ENCODE measurements at places on chromosomes 2 and 18.

- DNase-seq = no peak
These were observed 244.2 kb upstream of the BOD1L2 start for GRCh38 chr18:56902653-56903052.

GRCh38 chr2:100641125-100641435 is 78.3 kb downstream of the PDCL3 start:
- DNase-seq = no peak

GRCh38 chr2:68416081-68416675 is 50.9 kb downstream of the FBXO48 start:
- no peak for DNase-seq

GRCh38 chr18:46728219-46728930 is 28.5 kb downstream of the ST8SIA5 start:
- no peak for DNase-seq

GRCh38 chr2:163733301-163733938 is 2.4 kb downstream of the FIGN start:
- no peak for DNase-seq

GRCh38 chr18:47461977-47462376 is 210.5 kb upstream of the SKOR2 start:
- DNase-seq = no peak

- DNase-seq = peak; percentile 93
These were observed 154.9 kb upstream of the SMIM21 start for GRCh38 chr18:75582406-75582821.

DNA sequence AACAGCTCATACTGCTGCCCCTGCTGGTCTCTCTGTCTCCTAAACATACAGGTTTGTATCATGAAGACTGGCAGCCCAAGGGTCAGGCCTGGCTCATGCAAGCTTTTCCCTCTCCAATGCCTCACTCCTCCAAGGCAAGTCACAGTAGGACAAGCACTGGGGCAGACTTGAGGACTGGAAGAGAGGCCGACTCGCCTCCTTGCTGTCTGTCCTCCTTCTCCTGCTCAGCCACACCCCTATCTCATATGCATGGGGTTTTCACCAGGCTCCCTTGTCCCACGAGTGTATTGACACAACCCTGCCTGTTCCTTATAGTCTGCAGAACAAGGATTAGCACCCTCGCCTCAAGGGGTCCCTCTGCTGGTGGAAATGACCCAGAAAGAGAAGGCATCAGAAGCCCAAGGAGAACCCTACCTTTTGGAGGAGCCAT is 223.7 kb downstream of the SOX11 start:
- DNase-seq = peak; percentile 70

DNA sequence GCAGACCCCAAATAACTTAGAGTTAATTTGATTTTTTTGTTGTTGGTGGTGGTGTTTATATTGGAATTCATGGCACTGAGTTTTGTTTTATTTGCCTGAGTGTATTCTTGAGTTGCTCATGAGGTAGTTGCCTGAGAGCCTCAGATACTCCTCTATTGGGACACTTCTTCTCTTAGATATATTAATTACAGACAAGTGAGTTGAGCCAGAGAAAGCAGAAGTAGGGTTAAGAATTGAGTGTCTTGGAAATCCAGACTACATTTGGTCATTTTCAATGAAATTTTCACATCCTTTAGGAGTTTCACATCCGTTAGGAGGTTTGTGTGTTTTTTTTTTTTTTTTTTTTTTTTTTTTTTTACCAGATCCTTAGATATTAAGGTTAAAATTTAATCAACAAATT is 29.0 kb downstream of the FMNL2 start:
- no peak for DNase-seq

GRCh38 chr2:147792966-147793617 is 51.7 kb upstream of the ACVR2A start:
- DNase-seq = peak; percentile 81

- DNase-seq = no peak
These were observed 183.0 kb downstream of the AFF3 start for GRCh38 chr2:99959261-99960014.

DNA sequence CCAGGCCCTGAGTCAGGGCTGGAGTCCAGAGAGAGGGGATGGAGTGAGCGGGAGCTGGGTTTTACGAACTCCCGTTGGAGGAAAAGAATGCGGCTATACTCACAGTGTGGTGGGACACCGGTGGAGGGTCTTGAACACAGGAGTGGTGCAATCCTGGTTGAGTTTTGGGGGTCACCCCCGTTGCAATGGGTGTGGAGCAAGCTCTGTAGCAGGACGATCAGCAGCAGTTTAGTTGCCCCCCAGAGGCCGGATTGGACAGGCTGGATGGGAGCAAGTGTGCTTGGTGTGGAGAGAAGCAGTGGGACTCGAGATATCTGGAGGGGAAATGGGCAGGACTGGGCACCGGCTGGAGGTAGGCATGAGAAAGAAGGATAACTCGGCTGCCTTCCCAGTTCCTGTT is 72.3 kb upstream of the TWIST2 start:
- DNase-seq = no peak

DNA sequence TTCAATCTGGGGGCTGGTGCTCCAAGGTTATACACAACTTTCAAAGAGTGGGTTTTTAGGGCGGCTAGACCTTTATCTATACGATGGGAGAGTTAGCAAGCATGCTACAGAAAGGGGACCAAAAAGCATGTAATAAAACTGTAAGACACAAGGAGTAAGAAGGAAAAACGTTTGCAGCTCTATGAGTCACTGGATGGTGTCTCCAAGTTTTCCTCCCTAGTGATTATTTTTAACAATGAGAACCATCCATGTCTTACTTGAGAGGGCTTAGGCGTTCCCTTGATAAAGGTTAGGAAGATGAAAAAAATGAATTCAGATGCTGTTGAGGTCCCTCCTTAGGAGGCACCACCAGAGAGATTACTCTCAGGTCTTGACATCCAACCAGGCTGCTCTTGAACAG is 75.9 kb downstream of the HRH4 start:
- DNase-seq = no peak

GRCh38 chr2:240858871-240859270 is 9.8 kb upstream of the AGXT start:
- DNase-seq = no peak

GRCh38 chr2:33484042-33484621 is 7.7 kb downstream of the RASGRP3 start:
- DNase-seq = peak; percentile 81

DNA sequence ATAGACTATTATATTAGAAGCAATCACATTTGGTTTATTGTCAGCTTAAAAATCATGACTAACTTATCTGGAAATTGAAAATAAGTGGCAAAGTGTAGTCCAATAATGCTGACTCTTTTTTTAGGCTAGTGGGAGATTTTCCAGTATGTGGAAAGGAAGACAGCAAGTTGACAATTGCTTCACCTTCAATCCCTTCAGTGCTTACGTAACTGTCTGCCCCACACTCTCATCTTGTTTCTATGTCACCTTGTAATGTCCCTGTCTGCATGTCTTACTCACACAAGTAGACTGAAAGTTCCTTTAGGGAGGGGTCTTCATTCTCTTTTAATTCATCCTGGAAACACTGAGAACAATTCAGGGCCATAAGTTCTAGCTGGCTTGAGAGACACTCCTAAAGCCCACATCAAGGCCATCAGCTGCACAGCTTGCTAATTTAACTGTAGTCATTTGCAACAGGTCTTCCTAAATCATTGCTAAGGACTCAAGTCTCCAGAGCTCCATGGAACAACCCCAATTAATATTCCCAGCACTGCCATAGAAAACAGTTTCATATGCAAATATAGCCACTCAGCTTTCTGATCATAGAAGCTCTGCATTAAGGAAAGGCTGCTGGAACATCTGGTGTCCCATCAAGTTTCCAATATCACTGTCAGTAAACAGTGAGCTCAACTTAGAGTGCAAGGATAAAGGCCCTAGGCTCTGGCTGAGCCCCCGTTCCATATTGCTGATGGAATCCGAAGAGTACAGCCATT is 230.5 kb downstream of the ETAA1 start:
- no peak for DNase-seq

- no peak for DNase-seq
These were observed 503 bp downstream of the ANXA4 start for GRCh38 chr2:69742322-69742952.

DNA sequence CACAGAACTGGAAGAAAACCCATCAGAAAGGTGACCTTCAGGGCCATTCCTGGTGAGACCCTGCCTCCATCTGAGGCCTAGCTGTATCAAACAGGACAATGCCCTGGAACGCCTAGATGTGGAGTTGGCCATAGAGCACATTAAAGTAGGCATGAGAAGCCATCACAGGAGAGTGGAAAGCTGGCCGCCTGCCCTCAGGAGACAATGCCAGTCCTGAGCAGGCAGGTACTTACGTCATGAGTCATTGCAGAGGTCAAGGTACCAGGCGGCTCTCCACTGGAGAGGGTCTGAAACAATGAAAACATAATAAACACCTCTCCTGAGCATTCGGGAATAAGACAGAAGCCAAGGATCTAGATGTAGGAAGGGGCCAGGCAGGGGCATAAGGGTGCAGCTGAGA is 68.6 kb downstream of the CCDC93 start:
- DNase-seq = no peak

Measured in fibroblast of skin of scalp (primary cell).